Motor neuron (in vitro differentiated cells): ENCODE measurements at places on chromosomes 16 and 17.
A peak's percentile ranks its signal among the peaks of the same experiment; 100 is the strongest.

- ATAC-seq = no peak
Measured at GRCh38 chr17:10211666-10212065, 13.3 kb upstream of the GAS7 start.

DNA sequence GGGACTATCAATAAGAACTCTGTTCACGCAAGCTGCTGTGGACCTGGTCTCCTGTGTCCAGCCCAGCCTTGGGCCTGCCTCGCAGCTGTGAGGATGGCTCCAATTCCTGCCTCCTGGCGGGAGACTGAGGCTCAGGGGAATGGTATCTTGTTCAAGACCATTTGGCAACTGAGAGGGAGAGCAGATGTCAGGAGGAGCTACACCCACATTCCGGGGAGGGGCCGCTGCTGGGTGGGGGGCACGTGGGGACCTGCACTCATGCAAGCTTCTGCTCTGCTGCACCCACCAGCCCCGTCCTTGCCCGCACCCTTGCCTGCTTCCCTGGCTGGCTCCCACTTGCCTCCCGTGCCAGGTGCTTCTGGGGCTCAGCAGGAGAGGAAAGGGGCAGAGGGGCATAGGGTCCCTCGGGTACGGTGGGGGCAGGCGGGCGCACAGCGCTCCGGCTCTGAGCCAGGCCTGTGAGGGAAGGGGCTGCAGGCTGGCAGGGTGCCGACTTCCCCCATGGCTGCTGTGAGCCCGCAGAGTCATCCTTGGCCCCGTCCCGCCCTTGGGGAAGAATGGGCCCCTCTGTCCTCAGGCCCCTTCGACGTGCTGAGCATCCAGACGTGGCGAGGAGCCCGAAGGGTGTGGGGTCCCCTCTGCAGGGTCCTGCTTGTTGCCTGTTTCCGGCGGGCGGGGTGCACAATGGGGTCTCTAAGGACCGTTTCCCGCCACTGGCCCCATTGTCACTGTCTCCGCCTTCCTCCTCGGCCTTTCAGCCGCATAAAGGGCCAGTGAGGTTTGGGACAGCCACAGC, 2.7 kb downstream of the METRN start:
- ATAC-seq = no peak

GRCh38 chr17:83092186-83092585, 12.8 kb downstream of the METRNL start:
- ATAC-seq = no peak

DNA sequence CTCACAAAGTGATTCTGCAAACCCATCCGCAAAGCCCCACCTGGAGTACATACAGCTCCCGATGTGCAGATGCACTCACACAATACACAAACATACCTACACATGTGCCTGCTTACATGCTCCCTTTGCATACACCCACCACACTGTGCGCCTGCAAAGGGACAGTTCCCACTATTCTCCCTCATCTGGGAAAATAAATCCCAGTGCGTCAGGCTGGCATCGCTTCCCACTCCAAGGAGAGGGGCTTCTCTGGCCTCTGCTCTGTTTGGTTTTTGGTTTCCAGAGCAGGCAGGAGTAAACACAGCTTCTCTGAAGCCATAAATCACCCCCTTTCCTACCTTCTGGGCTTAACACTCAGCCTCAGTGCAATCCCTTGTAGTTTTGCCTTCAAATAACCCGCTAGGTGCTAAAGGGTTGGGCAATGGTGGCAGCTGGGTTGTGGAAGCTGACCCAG, 14.7 kb downstream of the HOXB4 start:
- ATAC-seq = peak; percentile 26

- no peak for ATAC-seq
Measured at GRCh38 chr17:6186998-6187397, 116.8 kb downstream of the WSCD1 start.

- ATAC-seq = no peak
Measured at GRCh38 chr16:77043076-77043475, 147.9 kb upstream of the MON1B start.

- no peak for ATAC-seq
Measured at GRCh38 chr17:18889658-18890057, 31.7 kb downstream of the PRPSAP2 start.

DNA sequence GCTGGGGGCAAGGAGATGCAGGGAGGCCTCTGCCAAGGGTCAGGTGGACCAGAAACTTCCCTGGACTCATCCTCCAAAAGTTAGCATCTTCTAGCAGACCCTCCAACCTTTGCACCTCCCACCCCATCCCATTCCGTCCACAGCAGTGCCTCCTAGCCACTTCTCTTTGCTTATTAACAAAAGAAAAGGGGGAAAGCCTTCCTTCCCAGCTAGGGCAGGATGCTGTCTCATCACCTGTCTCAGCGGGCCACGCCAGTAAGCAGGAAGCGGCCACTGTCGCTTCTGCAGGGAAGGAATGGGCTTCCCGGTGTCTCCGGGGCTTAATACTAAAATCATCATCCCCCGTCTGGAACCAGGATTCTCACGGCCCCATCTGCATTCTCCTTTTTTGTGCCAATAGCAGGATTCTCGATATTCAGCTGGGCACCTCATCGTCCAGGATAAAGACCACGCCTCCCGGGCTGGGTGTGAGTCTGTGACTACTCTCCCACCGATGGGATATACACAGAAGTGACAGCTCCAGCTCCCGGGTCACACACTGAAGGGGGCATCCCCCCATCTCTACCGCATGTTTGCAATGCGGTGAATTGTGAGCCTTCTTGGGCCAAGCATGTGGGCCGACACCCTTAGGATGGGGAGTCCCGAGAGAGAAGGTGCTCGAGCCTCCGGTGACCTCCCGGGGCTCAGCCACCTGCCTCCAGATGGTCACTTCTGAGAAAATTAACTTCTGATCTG, 15.5 kb upstream of the RBFOX3 start:
- no peak for ATAC-seq

- ATAC-seq = no peak
Measured at GRCh38 chr17:2796164-2797125, at the start of gene RAP1GAP2. TSS of gene RAP1GAP2 (plus strand) at chr17:2796438. CDS start at chr17:2796528, 90 bp downstream.

DNA sequence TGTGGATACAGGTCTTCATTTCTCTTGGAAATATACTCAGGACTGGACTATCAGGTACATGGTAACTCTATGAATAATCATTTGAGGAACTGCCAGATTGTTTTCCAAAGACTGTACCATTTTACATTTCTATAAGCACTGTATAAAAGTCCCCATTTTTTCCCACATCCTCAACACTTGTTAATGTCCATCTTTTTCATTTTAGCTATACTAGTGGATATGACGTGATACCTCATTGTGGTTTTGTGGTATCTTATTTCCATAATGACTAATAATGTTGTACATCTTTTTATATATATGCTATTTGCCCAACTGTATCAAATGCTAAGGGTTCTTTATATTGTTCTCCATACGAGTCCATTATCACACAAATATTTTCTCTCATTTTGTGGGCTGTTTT, 22.9 kb downstream of the NUP88 start:
- ATAC-seq = no peak

GRCh38 chr16:85472514-85472913, 140.6 kb upstream of the GSE1 start:
- no peak for ATAC-seq

- no peak for ATAC-seq
Measured at GRCh38 chr17:81380131-81380530, 15.1 kb upstream of the BAHCC1 start.

DNA sequence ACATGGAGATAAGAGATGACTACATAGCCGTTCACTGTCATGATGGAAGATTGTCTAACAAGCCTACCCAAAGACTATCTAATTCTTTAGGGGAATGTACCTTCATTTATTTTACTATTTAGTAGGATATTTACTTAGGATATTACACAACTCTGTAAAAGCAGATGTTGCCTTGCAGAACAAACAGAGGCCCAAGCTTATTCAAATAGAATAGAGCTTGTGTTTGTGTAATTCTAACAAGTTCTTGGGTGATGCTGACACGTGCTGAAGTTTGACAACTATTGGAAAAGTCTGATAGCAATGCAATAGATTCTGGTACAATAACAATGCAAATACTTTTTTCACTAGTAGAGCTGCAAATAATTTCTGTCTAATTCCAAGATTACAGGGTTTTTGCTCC, 447.6 kb downstream of the TOX3 start:
- no peak for ATAC-seq

GRCh38 chr17:27256225-27257030, 37.5 kb upstream of the WSB1 start:
- no peak for ATAC-seq

GRCh38 chr16:85751698-85752501, 1.0 kb upstream of the C16orf74 start:
- ATAC-seq = peak; percentile 1

DNA sequence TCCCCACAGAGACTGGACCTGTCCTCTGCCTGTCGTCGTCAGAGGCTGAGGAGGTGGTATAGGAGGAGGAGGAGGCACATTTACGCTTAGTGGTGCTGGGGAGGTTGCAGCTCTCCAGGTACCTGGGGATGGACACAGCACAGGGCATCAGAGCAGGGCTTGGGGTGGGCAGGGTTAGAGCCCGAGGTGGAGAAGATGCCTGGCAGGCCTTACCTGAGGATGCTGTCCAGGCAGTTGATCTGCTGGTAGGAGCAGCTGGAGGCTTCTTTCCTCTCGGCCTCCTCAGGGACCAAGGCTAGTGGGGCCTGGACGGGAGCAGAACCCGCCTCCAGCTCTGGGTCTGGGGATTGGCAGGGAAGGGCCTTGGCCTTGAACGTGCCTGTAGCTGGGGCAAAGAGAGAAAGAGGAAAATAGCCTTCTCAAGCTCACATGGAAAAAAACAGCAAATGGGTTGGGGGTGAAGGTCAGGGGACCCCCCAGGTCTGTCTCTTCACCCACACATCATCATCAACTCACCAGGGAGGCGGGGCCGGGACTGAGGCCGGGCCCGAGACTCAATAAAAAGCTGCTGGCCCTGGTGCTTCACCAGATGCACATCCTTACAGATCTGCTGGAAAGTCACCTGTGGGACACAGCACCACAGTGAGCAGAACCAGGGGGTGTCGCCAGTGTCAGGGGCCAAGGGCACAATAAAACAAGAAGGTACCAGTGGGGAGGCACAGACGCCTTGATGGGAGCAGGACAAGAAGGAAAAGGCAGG, 5.6 kb downstream of the PER1 start:
- no peak for ATAC-seq

DNA sequence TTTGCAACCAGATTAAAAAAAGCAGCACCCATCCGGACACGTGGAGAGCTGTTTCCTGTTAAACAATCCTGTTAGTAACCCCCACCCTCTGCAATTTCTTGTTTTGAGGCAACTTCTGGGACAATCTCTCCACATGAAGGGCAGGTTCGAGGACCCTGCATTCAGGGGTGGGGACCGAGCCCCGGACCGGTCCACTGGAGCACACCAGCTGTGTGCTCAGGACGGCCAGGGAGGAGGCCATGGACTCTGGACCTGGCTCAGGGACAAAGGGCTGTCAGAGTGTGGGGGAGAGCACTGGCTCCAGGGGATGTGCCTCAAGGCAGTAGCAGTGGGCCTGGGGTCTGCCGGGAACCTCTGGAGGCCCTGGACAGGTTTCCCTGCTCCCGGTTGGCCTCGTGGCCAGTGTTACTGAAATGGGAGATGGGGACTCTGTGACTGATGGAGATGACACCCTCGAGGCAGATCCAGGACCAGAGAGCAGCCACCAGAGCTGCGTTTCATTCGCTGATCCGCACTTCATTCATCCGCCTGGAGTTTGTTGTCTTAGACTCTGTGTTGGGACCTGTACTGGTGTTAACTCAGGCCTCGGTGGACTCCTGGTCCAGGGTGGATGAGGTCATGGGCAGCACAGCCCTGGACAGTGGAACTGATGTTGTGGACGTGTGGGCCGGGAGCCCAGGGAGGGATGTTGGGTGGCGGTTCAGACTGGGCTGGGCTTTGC, 2.9 kb upstream of the CPNE7 start:
- no peak for ATAC-seq

DNA sequence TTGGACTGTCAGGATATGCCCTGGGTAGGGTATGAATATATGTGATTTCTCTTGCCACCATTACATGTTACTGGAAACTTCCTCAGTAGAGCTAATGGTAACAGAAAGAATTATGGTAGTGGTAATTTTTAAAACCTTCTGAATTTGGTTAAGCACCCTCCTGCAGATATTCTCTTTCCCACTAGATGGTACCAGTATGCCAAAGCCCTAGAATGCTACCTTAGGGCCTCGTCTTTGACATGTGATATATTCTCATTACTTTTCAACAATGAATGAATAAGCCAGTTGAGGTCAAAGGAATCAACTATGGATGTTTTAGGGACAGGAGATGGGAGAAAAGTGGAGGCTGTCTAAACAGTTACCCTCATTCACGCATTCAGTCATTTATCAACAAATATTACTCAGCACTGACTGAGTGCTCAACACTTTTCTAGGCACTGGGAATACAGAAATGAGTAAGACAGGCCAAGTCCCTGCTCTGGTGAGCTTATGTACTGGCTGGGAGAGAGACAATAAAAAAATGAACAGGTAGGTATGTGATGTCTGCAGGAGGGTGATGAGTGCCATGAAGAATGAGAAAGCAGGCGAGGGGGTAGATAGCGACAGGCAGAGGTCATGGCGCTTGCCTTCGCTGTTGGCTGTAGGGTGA, 14.7 kb downstream of the CDH13 start:
- ATAC-seq = no peak

DNA sequence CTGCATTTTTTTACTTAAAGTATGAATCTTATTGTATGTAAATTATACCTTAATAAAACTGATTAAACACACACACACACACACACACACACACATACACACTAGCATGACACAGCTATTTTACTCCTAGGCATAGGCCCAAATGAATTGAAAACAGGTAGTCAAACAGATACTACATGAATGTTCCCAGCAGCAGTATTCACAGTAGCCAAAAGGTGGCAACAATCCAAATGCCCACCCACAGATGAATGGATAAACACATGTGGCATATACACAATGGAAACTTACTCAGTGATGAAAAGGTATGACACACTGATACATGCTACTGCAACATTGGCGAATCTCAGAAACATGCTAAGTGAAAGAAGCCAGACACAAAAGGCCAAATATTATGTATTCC, 223.5 kb downstream of the CYB561 start:
- no peak for ATAC-seq

GRCh38 chr17:41067281-41067680, 1.6 kb upstream of the KRTAP2-4 start:
- ATAC-seq = peak; percentile 93

GRCh38 chr17:45818699-45819098, 26.0 kb upstream of the SPPL2C start:
- ATAC-seq = no peak

GRCh38 chr16:27330542-27330941, 16.8 kb downstream of the IL4R start:
- peak; percentile 58 for ATAC-seq
